RWPE1 (cell line): ENCODE measurements at places on chromosomes 11 and 22.

DNA sequence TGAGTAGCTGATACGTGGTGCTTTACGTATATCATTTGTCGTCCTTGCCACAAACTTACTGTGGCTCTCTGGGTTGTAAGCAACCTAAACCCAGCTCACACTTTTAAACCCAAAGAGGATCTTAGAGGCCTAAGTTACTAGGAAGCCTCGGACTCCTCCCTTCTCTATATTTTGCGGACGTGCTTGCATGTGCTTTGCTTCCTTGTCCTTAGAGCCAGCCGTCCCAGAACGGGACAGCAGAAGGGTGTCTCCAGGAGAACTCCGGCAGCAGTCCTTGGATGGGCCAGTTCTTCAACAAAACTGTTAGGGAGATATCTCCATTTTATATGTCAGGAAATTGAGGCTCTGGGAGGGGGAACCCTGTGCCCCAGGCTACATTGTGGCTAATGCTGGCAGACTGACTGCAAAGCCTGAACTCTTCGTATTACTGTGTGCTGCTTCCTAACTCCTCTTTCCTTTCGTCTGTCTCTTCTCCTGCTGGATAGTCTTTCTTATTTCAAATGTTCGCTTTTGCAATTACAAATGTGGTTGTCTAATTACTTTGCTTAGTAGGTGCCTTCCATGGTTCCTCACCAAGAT is 33.8 kb downstream of the TNRC6B start:
- DNase-seq, result no peak

DNA sequence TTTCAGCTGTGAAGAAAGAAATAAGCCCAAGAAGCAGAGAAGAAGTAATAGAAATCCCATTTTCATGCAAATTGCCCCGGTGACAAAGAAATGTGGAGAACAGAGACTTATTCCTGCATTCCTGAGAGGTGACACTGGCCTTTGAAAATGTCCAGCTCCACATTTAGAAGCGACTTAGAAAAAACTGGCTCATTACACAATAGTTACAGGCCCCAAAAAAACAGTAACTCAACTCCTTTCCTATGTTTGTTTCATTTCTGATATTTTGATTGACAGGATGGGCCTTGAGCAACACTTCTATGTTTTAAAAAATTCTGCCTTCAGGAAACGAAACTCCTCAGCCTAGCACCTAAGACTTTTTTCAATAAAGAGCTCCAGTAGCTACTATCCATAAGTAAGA is 726.9 kb upstream of the TENM4 start:
- no peak for DNase-seq

DNA sequence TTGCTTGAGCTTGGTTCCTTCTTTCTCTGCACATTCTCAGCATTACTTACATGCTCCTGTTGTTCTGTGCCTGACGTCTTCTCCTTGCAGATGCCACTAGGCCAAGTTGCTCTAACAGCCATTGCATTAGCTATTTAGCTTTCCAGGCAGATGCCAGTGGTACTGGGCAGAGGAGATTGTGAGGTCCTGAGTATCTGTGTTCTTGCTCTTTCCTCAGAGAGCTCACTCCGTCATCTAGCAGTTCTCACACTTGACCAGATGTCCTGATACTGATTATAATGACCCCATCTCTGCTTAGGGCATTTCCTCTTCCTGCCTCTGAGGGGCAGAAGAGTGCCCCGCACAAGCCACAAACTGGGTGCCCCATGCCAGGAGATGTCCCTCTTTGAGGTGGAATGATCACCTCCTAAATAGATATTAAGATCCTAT is 30.7 kb downstream of the ARHGAP1 start:
- DNase-seq, result no peak

- DNase-seq, result no peak
Observed at GRCh38 chr11:7918141-7918540, 12.9 kb downstream of the OR10A6 start.

DNA sequence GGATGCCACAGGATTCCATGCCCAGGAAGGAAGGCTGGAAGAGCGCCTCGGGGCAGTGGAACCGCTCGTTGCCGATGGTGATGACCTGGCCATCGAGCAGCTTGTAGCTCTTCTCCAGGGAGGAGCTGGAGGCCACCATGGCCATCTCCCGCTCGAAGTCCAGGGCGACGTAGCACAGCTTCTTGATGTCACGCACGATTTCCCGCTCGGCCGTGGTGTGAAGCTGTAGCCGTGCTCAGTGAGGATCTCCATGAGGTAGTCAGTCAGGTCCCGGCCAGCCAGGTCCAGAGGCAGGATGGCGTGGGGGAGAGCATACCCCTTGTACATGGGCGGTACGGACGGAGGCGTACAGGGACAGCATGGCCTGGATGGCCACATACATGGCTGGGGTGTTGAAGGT is 17.9 kb upstream of the EP300 start:
- no peak for DNase-seq

GRCh38 chr11:73193251-73194033 is 24.6 kb upstream of the P2RY2 start:
- no peak for DNase-seq

DNA sequence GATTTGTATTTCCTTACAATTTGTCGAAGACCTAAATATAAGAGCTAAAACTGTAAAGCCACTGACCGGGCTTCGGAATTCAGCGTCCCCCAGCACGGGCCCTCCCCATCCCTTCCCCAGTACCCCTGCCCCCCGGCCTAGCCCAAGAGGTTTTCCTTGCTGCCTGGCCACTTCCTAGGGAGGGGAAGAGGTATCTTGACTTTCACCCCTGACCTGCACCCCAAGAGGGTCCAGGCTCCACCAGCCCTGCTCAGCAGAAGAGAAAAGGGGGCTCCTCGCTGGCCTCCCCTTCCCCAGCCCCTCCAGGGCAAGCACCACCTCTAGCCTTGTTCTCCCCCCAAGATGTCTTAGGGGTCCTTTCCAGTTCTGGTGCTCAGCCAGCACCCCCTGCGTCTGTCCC is 26.1 kb upstream of the CARS1 start:
- DNase-seq, result no peak

DNA sequence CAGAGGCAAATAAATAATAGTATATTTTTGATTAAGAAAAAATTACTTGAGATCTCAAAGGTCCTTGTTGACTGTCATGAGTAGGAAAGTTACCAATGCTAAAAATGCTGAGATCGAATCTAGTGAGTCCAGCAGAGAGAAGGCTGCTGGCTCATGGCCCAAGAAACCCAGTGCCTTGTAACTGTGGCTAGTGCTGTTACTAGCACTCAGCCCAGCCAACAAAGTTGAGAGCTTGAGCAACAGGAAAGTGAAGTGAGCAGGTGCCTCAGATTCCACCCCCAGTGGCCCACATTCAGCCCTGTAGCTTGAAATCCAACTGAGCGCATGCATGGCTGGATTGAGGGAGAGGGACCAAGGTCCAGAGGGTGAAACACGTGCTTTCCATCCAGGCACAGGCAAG is 398.2 kb downstream of the SHANK2 start:
- no peak for DNase-seq

GRCh38 chr11:69939551-69940245 is 120.5 kb upstream of the FGF3 start:
- no peak for DNase-seq

DNA sequence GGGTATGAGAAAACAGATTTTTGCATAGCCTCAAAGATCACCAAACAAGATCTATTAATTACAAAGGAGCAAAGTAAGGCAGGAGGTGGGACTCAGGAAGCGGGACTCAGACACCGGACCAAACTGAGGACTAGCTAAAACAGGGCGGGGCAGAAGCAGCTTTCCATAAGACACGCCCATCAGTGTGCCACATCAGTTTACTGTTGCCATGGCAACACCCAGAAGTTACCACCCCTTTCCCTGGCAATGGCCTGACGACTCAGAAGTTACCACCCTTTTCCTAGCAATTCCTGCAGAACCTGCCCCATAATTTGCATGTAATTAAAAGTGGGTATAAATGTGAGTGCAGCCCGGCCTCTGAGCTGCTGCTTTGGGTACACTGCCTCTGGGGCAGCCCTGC is 173.9 kb downstream of the SHANK2 start:
- DNase-seq, result no peak

DNA sequence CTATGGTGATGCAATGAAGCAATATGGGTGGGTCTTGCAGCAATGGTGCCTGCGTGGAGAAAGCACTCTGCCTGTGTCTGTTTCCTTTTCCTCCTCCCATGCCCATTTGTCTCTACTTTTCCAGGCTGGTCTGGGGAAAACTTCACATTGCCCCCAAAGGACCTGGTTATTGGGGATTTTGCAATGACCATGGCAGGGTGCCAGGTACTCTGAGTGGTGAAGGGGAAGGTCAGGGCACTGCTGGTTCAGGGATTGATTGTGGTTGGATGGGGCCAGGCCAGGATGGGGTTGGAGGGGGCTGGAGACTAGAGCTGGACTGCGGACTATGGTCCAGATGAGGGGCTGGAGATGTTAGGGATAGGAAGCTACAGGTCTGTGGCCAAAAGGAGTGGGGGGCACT is 92.1 kb downstream of the INSC start:
- DNase-seq, result no peak

- no peak for DNase-seq
Observed at GRCh38 chr11:2467695-2468055, 22.9 kb downstream of the KCNQ1 start.

DNA sequence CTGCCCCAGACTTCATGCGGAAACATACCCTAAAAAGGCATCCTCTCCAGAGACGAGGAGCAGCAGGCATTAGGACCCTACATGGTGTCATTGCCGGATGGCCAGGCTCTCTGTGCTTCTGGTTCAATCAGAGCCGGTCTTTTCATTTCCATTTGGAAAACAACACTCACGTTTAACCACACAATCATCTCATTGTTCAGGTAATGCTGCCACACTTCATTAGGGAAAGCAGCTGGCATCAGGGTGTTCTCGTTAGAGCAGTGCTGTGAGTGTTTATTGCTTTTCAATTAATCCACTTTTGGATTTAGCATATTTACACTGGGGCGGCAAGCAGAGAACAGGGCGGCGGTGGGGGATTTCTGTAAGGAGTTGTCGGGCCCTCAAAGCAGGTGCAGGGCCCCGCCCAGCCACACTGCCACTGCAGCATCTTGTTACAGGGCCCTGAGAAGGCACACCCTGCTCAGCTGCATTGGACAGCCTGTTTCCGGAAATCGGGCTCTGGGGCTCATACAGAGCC is 338.6 kb downstream of the SHANK2 start:
- DNase-seq, result no peak

DNA sequence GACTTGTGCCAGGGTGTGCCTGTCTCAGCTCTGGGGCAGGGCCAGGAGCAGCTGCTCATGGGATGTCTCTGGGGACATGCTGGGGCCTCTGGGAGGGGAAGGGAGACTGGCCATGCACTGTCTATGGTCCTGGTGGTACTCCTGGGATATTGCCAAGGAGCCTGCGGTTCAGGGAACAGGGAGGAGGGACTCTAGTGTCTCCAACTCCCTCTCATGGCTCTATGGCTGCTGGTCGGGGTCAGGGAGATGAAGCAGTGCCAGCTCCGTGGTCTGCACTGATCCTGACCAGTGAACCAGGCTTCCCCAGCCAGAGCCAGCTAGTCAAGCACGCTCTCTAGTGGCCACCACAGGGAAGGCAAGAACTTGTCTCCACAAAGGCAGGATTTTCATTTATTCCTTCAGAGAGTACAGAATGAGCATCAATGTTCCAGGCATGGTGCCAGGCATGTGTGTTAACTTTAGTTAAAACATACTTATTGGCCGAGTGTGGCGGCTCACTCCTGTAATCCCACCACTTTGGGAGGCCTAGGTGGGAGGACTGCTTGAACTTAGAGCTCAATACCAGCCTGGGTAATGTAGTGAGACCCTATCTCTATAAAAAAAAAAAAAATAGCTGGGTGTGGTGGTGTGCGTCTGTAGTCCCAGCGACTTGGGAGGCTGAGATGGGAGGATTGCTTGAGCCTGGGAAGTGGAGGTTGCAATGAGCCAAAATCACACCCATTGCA is 2.5 kb upstream of the BEST1 start:
- DNase-seq, result peak; percentile 81

DNA sequence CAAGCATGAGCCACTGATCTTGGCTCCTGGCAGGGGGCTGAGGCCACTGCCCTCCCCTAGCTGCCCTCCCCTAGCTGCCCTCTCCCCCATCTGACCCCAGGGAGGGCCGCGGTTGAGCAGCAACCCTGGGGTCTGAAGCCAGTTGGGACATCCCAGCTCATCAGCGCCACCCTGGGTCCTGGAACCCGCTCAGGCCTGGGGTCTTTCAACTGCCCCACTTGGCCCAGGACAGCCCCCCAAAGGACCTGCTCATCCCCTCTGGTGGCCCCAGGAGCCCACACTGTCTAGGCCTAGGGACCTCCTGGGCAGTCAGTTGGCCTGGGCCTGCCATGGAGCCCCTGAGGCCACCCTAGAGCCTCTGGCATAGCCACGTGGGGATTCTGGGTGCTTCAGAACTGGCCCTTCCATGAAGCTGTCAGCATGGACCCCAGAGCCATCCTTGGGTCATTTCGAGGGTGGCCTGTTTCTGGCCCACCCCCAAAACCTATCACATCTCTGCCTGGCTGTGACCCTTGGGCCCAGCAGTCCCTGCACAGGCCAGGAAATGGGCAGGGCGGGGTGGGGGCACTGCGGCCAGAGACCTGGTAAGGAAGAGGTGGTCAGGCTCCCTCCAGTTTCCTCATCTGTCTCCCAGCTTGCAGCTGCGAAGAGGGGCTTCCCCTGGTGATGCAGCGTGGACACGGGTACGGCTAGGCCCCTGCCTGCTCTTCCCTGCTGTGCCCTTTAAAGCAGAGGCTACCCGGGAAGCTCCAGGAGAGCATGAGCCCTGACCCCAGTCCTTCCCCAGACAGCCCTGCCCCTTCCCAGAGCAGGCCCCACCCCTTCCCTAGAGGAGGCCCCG is 37.9 kb downstream of the MUC2 start:
- DNase-seq, result no peak

DNA sequence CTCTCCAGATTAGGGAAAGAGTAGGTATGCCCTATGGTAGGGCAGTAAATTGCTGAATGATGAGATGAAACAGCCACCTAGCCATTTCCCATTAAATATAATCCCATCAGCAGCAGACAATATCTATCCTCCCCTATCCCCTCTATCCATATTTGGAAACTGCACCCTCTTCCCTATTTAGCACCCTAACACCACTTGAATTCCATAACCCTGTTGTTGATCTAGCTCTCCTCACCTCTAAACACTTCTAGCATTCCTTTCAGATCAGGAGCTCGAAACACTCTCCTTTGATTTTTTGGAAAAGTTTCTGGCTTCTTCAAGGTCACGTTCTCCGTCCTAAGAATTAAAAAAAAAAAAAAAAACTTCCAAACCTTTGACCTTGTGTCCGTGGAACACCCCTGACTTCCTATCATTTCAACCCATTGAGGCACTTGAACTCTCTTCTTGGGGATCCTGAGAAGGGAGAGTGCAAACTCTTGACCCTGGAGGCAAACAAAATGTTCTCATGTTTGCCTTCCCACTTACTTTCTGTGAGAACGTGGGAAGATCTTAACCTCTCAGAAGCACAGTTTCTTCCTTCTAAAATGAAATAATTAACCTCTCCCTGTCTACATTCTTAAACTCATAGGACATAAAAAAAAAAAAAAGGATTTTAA is 19.0 kb downstream of the TRIM5 start:
- DNase-seq, result no peak

- DNase-seq, result peak; percentile 77
Observed at GRCh38 chr11:114166897-114167323, 107.4 kb downstream of the ZBTB16 start.

DNA sequence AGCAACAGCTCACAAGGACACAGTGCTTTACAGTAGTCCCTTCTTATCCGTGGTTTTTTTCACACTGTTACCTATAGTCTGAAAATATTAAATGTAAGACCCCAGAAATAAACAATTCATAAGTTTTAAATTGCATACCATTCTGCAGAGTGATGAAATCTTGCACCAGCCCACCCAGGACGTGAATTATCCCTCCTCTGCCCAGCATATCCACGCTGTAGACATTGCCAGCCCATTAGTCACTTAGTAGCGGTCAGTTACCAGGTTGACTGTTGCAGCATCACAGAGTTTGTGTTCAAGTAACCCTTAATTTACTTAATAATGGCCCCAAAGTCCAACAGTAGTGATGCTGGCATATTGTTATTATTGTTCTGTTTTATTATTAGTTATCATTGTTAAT is 3.6 kb downstream of the CLTCL1 start:
- no peak for DNase-seq
